Stimulated activated CD4-positive, alpha-beta T cell treated with anti-CD3 and anti-CD28 coated beads, Interleukin-2, amount 100 ng/mL, for 4 hours (primary cell): ENCODE measurements at places on chromosomes 2 and 18.

DNA sequence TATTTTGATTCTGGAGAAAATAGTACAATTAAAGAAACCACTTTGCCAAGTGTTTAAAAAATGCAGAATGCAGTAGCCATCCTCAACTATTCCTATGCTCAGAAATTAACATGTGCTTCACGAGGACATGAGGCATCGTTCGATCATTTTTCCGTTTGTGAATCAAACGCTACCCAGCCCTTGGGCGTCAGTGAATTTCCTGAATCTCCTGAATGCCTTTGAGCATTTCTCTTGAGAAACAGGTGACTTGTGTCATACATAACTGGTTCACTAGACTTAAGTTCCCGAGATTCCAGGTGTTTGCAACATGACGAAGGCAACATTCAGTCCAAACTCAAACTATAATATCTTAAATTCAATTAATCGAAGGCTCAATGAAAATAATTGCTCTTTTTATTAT, 110.0 kb upstream of the ALKAL2 start:
- no peak for DNase-seq

DNA sequence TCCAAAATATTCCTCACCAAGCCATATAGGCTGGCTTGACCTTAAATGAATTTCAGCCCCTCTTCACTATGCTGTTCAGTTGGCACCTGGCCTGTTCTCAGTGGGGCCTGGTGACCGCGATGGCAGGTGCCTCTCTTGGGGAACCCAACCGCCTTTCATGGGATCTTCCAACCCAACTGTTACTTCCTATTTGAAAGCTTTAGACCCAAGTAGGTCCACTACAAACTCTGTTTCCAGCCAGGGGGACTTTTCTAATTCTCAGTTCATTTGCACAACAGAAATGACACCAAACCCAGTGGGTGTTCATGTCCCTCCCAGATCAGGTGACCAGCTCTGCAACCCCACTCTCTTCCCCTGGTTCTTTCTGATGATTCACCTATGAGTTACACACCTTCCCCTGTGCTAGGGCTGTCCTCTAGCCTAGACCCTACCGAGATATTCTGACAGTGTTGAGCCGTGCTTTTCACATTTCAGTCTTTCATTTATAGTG, 35.6 kb upstream of the NDUFV2 start:
- DNase-seq: no peak

DNA sequence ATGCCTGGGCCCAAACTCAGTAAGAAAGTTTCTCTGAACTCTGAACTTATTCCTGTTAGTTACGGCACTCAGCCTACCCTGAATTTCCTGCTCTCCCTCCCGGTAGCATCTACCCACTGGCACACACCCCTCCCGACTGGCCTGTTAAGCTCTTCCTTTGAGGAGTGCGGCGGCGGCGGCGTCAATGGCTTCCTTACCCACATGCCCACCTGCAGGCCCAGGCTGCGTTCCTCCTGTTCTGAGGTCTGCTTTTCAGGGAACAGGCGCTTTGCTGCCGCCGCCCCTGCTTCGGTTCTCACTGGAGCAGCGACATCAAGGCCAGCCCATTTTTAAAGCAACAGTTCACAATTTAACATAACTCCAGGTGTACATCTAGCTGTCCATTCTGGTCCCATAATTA, 432.4 kb downstream of the DCDC2C start:
- no peak for DNase-seq

- no peak for DNase-seq
These were observed 322.3 kb downstream of the FSIP2 start for GRCh38 chr2:186060744-186061440.

DNA sequence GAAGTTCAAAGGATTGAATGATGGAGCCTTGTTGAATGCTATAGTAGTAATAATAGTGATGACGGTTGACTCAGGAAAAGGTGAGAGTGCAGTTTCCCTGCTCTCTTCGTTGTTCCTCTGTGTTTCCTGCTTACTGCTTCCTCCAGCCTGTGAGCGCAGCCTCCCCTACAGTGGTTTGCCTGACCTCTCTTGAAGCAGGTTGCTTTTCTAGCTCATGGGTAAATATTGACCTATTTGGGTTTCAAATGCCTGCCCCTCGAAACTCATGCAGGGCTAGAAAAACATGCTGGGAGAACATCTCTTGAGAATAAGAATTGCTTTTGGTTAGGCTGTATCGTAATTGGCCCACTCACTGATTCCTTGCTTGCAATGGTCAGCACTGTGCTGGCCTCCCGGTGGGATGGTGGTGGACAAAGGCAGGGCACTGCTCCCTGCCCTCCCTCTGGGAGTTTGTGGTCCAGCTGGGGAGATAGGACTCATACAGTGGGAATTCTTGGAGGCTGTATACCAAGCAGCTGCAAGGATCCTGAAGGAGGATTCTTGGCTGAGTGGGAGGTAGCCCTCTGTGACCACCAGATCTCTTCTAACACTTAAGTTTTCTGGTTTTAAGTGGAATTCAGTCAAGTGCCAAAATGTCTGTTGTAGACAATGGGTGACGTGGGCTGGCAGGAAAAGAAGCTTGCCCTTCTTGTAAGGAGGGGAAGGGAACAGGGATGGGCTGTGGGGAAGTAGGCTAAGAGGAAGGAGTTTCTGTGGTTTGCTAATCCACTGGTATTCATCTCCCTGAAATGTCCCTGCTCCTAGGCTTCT, 5.4 kb upstream of the RNF181 start:
- DNase-seq: no peak

DNA sequence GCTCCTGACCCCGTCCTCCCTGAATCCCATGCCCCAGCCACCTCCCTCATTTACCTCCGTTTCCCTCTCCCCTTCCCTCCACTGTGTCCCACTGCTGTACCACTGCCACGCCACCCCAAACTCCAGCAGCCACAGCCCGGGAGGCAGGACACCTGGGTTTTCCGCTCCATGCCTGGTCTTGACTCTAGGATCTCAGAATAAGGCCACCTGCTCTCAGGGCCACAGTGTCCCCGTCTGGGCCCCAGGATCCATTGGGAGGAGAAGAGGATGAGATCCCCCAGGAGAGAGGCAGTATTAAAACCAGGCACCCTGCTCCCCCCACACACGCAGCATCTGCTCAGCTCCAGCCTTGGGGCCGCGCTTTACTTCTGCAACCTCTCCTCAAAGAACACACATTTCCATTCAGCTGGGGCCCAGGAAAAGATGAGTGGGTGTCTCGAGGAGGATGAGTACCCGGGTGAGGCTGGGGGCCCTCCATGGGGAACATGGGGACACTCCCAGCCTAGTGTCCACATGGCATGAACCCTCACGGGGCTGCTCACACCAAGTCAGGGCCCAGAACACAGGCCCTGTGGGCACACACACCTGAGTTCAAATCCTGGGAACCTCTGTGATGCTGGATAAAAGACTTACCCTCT, 32.8 kb upstream of the TNS1 start:
- no peak for DNase-seq

GRCh38 chr18:47915229-47915628, 15.2 kb downstream of the SMAD2 start:
- DNase-seq: no peak

DNA sequence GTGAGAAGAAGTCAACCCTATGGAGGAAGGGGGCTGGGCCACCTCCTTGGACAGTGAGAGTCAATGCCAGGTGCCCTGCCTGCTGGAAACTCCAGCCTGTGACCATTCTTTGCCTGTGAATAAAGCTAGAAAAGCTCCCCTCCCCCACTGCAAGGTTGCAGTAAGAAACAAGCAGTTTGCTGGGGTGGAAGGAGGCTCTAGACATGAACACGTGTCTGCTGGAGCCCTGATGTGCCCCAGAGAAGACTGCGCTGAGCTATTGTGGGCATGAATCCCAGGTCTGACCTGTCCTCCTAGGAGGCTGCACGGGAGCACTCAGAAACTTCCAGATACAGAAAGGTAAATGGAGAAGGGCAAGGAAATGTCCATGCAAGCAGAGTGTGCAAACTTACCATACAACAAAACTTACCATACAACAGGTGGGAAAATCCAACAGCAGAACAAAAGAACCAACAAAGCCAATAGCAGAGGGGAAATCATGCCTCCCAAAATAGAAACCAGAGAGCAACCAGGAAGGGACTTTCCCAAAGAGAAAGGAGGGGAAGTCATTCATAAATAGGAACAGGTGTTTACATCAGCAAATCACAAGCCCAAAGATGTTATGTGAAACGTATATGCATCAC, 278.7 kb downstream of the BCL2 start:
- no peak for DNase-seq

DNA sequence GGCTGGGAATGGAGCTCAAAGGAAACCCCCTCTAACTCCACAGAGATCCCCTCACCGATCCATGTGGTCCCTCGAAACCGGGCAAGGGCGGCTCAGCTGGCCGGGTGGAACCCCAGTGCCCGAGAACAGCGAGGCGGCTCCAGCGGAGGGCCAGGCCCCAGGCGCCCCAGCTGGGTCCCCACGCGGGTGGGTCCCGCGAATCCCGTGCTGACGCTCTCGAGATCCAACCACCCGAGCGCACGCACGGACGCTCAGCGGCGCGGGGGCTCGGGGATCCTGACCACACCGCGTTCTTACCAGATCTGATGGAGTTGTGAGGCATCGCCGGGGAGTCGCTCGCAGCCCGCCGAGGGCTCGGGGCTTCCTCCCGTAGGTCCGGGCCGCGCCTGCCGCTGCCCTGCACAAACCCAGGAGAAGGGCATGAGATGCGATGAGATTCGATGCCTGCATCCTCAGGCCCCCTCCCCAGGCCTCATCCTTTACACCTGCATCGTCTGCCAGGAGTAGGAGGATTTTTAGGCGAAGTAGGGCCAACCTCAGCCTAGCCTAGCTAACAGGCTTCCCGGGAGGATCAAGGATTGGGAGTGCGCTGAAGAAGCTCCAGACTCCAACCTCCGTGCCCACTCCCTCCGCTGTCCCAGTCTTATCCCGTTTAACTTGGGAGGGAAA, 514 bp downstream of the PAX8 start:
- no peak for DNase-seq

GRCh38 chr2:174121175-174121574, 127.2 kb downstream of the OLA1 start:
- DNase-seq: no peak

DNA sequence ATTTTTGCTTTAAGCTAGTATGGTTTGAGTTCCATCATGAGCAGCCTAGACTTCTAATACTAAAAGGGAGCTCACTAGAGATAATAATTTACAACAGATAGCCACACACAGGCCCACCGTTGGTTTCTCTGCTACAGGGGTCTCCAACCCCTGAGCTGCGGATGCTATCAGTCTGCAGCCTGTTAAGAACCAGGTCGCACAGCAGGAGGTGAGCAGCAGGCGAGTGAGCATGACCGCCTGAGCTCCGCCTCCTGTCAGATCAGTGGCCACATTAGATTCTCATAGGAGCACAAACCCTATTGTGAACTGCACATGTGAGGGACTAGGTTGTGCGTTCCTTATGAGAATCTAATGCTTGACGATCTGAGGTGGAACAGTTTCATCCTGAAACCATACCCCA, 150.6 kb downstream of the HRH4 start:
- no peak for DNase-seq

- no peak for DNase-seq
These were observed 25.7 kb downstream of the CYP27C1 start for GRCh38 chr2:127194447-127194846.

DNA sequence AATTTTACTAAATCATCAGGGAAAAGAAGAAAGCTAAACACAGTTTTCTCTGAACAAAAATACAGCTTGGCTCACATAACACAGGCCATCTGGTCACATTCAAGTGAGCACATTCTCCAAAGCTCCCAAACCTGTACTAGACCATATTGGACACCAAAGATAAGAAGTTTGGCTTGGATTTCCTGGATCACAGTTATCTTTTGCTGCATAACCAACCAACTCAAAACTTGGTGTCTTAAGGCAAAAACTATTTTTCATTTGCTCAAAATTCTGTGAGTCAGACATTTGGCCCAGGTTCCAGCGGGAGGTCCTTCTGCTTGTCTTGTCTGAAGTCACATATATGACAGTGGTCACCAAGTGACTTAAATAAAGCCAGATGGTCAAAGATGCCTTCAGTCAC, 83.2 kb downstream of the GYPC start:
- DNase-seq: no peak

DNA sequence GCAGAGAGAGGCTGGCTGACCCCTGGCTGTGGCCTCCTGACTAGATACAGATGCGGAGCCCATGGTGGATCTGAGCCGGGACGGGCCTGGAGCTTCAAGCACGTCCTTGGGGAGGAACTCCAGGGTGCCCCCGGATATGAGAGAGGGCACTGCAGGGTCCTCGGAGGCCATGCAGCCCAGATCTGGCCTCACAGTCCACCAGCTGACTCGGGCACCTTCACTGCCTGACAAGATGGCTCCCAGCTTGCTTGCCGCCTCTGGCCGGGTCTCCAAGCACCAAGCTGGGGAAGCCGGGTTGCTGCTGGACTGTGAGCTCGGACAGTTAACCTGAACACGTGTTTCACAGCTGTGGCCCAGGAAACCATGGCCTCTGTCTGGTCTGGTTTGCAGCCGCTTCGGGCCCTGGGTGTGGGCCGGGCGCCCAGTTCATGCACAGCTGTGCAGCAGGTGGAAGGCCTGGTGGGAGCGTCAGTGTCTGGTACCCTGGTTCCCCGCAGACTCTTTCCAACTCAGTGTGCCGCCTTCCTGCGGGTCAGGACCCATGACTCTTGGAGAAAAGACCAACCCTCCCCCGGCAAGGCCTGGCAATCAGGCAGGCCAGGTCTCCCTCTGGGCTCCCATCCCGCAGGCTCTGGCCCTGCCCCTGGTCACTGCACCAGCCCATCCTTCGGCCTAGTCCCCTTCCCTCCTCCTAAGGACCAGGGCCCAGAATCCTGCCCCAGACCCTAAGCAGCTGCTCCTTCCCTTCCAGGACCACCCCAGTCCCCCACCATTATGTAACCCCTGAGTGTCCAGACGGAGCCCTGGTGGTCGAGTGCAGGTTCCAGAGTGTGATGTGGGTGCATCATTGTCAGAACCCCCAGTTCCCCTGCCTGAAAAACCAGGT, 74.6 kb upstream of the OTOS start:
- no peak for DNase-seq
